Esophagus muscularis mucosa (tissue), 4 donors: ENCODE measurements at places on chromosomes 3 and 15. TPM values are rescaled to one million over a fixed set of nuclear protein-coding genes. Genes with fewer than 3 reads are reported as not detected.

DNA sequence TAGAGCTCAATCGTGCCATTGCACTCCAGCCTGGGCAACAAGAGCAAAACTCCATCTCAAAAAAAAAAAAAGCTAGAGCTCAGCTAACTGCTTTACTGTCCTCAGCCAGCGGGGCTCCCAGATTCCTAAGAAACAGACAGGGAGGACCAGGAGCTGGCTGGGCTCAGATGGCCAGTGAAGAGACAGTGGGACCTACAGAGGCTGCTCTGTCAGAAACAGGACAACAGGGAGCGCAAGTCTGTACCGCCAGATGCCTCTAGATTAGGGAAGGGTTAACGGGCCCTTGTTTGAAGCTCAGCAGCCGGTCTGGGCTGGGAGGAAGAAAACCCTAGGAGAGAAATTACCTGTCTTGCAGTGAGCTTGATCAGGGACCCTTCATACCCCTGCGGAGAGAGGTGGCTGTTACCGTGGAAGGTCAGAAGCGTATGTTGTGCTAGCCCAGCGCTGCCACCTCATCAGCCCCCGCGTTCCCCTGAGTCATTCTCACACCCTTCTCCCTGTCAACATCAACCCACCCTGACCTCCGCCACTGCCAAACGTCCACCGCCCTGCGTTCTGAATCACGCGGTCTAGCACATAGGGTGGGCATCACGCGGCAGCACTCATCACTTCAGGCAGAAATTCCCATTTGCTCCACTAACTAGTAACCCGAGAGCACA lies 25.3 kb downstream of the RBPMS2 start:
- no peak for DNase-seq
- H3K4me3 ChIP-seq, result peak overlapping the region; percentile 33

DNA sequence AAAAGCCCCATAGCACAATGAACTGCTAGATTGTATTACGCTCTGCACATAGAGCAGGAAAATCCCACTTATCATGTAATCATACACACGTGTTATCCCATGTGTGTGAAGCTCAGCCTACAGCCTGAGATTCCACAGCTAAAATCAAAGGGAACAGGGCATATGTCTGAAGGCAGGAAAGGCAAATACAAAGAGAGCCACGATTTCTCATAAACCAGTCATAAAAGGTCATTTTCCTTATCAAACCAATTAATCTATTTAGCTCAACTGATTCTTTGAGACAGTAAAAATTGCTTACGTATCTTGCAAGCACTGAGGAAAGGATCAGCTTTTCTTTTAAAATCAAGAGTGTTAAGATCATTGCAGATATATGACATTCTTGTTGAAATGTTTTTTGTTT lies 199.5 kb upstream of the TBL1XR1 start:
- H3K4me3 ChIP-seq, result no peak overlapping the region
- H3K4me1 ChIP-seq, result no peaks in the 10 kb centered on the region
- H3K27me3 ChIP-seq, result no peaks in the 10 kb centered on the region
- DNase-seq, result no peak

- no peak overlapping the region for H3K27ac ChIP-seq
- peaks cover 28% of the 10 kb centered on the region for H3K4me1 ChIP-seq
- DNase-seq, result no peak
Observed at GRCh38 chr3:195061756-195062655, 209.0 kb downstream of the XXYLT1 start.

SCG3 gene
- total RNA-seq, result 0.45 TPM

CRYBG3 gene
- 19.8 TPM for total RNA-seq

GRCh38 chr3:133815386-133815785 lies 9.8 kb downstream of the SRPRB start:
- peaks cover 21% of the 10 kb centered on the region for H3K36me3 ChIP-seq
- no peak overlapping the region for H3K4me3 ChIP-seq
- no peaks in the 10 kb centered on the region for H3K4me1 ChIP-seq
- H3K27ac ChIP-seq, result no peak overlapping the region

DNA sequence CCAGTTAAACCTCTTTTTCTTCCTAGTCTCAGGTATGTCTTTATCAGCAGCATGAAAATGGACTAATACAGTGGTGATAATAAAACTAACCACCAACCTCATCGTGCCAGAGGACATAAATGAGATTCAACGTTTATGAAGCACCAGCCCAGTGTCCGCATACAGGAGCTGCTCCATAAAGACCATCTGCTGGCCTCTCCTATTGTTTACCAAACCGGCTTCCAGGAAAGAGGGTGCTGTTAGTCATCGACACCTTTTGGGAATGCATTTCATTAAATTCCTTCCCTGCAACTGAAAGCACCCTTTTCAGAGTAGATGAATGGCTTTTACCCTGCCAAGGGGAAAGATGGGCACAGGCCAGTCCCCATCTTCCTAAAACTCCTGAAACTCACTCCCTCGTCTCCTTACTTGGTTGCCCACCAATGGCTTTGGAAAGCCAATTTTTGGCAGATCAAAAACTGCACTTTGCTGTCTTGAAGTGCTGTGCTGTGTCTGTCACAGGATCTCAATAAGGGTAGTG lies 122.1 kb downstream of the AQP9 start:
- no peaks in the 10 kb centered on the region for H3K36me3 ChIP-seq
- H3K4me3 ChIP-seq, result no peak overlapping the region
- DNase-seq, result no peak
- H3K27me3 ChIP-seq, result no peaks in the 10 kb centered on the region
- no peak overlapping the region for H3K27ac ChIP-seq
- no peaks in the 10 kb centered on the region for H3K4me1 ChIP-seq

DNA sequence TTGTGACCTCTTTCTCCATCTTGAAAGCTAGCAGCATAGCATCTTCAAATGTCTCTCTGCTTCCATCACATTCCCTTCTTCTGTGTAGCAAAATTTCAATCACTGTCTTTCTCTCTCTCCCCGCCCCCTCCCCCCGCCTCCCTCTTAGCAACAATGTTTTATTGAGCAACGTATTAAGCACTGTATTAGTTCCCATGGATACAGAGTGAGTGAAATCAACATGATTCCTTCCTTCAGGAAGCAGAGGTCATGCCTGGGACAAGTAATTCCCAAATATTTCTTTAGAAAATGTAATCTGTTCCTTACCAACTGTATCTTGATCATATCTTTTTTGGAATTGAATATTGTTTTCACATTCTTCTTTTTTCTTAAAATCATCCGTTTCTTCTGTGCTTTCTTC lies 373.7 kb upstream of the NECTIN3 start:
- no peaks in the 10 kb centered on the region for H3K36me3 ChIP-seq
- H3K27me3 ChIP-seq, result no peaks in the 10 kb centered on the region
- no peaks in the 10 kb centered on the region for H3K4me1 ChIP-seq
- H3K27ac ChIP-seq, result no peak overlapping the region
- DNase-seq, result no peak

DNA sequence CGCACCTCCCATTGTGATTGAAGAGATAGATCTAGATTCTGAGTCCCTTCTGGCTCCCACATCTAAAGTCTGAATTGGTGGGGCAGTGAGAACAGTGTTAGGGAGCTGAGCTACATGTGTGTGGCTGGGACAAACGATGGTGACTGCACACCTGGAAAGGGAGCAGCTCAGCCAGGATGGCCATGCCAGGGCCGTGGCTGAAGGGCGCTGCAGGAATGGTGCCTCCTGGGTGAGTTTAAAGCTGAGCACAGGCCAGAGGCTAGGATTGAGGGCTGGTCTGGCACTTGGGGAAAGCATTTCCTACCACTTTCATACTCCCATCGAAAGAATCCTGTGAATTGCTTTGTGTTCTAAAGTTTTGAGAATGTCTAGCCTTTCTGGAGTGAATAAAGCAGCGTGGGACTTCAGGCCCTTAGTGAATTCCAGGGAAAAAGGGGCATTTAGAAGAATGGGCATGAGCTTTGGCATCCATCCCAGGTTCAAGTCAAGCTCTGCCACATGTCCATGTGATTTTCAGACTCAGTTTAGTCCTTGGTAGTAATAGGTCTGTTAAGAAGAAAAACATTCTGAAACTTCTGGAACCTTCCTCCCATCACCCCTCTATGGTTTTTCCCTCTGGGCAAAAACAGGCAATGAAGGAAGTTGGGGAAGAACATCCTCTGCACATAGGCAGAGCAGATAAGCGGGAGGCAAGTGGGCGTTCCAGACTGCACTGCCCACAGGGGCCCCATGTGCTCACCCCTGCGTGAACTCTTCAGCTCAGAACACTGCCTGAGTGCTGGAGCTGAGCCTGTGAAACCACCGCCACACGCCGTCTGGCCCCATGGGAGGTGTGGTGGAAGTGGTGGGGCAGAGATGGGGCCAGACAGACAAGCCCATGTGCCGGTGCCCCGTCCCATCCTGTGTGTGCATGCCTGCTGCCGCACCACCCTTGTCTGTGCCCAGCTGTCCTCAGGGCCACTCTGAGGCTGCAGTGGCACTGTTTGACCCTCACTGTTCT lies 12.9 kb upstream of the CPNE9 start:
- H3K36me3 ChIP-seq, result peaks cover 100% of the 10 kb centered on the region
- no peak overlapping the region for H3K4me3 ChIP-seq
- no peak for DNase-seq
- no peaks in the 10 kb centered on the region for H3K27me3 ChIP-seq

- no peak for DNase-seq
- peaks cover 19% of the 10 kb centered on the region for H3K4me1 ChIP-seq
- H3K27ac ChIP-seq, result no peak overlapping the region
- no peaks in the 10 kb centered on the region for H3K27me3 ChIP-seq
Observed at GRCh38 chr3:182244222-182244971, 532.7 kb downstream of the SOX2 start.

DNA sequence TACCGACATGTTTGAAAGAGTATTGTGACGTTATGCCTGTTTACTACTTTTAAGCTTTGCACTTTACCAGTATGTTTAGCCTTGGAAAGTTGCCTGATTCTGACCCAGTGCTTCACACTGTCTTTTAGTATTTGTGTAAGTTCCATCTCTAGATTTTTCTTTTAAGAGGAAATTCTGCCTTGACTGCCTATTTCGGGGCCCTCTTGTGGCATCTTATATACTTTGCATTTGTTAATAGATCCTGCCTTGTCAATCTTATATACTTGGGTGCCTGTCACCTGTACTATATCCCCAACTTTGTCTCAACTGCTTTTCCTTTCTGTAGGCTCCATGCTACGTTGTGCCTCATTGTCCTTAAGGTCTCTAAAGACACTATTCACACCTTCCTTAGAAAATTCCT lies 244.6 kb downstream of the STXBP5L start:
- no peaks in the 10 kb centered on the region for H3K4me1 ChIP-seq
- no peak overlapping the region for H3K4me3 ChIP-seq
- H3K27ac ChIP-seq, result no peak overlapping the region
- no peak for DNase-seq

DNA sequence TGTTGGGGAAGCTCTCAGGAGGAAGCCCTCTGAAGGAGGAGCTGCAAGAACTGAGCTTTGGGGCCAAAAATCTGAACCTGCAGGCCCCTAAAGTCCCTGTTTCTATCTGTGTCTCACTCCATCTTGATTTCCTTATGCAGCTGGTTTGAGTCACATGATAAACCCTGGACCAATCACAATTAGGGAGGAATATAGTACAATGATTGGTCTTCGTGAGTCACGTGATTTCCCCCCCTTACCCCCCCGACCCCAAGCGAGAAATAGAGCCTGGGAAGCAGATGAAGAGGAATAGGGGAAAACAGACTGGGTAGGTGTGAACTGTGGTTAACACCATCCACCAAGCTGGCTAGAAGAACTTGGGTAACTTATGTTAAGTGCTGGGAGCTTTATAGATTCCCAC lies 12.9 kb downstream of the CRABP1 start:
- no peak overlapping the region for H3K4me3 ChIP-seq
- no peaks in the 10 kb centered on the region for H3K4me1 ChIP-seq
- H3K27ac ChIP-seq, result no peak overlapping the region
- DNase-seq, result no peak
- peaks cover 53% of the 10 kb centered on the region for H3K27me3 ChIP-seq
- H3K36me3 ChIP-seq, result no peaks in the 10 kb centered on the region

DNA sequence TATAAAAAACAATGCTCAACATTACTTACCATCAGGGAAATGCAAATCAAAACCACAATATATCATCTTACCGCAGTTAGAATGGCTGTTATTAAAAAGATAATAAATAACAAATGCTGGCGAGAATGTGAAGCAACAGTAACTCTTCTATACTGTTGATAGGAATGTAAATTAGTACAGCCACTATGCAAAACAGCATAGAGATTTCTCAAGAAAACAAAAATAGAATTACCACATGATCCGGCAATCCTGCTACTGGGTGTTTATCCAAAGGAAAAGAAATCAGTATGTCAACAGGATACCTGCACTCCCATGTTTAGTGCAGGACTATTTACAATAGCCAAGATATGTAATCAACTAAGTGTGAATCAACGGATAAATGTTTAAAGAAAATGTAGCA lies 48.1 kb downstream of the ADAM10 start:
- peaks cover 7% of the 10 kb centered on the region for H3K36me3 ChIP-seq
- no peaks in the 10 kb centered on the region for H3K4me1 ChIP-seq
- no peak overlapping the region for H3K4me3 ChIP-seq
- no peaks in the 10 kb centered on the region for H3K27me3 ChIP-seq
- DNase-seq, result no peak

DNA sequence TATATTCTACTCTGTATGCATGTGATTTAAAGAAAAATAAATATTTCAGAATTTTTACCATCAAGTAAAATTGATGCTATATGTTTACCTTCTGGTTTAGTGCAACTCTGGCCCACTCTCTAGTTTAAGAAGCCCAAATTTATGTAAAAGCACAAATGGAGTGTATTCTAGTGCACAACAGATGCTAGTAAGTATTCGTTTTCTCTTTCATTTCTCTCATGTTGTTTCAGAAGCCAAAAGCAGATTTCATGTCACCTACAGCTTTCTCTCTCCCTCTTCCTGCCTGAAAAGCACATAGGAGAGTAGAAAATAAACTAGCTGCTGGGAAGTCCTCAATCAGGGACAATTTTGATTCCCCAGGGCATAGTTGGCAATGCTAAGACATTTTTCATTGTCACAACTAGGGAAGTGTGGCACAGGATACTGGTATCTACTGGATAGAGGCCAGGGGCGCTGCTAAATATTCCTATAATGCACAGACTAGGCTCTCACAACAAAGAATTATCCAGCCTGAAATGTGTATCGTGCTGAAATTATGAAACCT lies 147.4 kb upstream of the ARHGEF26 start:
- no peaks in the 10 kb centered on the region for H3K27me3 ChIP-seq
- no peaks in the 10 kb centered on the region for H3K36me3 ChIP-seq
- no peak overlapping the region for H3K4me3 ChIP-seq

DNA sequence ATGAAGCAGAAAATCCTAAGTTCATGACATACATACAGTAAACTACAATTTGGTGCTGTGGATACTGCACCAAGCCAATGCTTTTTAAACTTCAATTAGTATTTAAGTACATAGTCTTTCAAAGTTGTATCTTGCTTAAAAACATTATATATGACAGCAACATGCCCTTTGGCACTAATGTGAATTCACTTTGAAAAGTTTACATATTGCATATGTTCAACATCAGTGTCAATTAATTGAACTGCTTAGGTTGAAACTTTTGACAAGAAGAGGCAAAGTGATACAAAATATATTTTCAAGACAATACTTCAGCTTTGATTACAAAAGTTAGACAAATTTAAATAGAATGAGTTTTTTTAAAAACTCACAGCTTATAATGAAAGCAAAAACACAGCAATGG lies 119.4 kb upstream of the ROBO2 start:
- H3K36me3 ChIP-seq, result no peaks in the 10 kb centered on the region
- H3K27ac ChIP-seq, result no peak overlapping the region
- H3K4me3 ChIP-seq, result no peak overlapping the region
- no peak for DNase-seq
- no peaks in the 10 kb centered on the region for H3K27me3 ChIP-seq
- no peaks in the 10 kb centered on the region for H3K4me1 ChIP-seq

C2CD4B gene
- 3.3 TPM for total RNA-seq
